Tongue (tissue), 3 donors: ENCODE measurements at places on chromosomes 3 and 15.
A peak's percentile ranks its signal among the peaks of the same experiment; 100 is the strongest.

DNA sequence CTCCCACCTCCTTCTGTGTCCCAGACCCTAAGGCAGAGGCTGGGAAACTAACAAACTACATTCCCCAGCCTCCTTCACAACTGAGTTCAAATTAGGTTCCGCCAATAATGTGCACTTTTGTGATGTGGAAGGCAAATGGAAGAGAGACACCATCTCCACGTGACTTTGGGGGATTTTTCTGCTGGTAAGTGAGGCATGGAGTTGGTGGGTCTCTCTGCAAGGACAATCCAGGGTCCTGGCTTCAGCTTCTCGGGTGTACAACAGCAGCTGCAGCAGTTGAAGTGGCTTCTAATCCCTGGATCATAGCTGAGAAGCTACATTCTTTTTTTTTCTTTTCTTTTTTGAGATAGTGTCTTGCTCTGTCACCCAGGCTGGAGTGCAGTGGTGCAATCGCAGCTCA is 58.9 kb upstream of the GATA2 start:
- DNase-seq, result peak; percentile 78

DNA sequence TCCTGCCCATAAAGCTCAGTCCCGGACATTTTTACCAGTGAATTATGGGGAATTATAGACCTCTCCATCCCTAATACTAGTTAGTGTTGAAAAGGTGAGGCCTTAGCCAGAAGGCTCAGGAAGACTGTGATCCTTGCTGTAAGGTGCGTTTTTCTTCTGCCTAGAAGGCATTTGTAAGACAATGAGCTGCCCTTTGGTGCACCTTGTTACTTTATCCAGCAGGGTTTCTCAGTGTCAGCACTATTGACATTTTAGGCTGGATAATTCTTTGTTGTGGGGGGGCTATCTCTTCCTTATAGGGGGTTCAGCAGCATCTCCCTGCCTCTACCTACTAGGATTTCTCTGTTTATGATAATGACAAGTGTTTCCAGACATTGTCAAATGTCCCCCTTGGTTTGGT is 108.1 kb upstream of the ABHD17C start:
- DNase-seq, result no peak

- DNase-seq, result no peak
These were observed 108.8 kb downstream of the EPHB1 start for GRCh38 chr3:134903837-134904236.

DNA sequence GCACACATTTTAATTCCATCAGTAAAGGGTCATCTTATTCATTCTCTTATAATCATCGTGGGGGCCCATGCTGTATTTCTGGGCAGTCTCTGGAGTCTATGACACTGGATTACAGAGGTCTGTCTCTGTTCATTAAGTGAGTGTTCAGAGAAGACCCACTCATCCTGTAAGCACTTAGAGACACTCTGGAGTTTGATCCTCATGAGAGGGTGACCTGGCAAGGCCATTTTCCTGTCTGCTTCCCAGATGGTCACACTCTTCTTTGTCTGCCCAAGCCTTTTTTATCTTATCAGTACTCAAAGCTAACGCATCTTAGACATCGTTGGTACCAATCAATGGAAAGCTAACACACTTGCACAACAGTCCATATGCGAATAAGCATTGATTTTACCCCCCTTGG is 333.1 kb downstream of the RORA start:
- no peak for DNase-seq

DNA sequence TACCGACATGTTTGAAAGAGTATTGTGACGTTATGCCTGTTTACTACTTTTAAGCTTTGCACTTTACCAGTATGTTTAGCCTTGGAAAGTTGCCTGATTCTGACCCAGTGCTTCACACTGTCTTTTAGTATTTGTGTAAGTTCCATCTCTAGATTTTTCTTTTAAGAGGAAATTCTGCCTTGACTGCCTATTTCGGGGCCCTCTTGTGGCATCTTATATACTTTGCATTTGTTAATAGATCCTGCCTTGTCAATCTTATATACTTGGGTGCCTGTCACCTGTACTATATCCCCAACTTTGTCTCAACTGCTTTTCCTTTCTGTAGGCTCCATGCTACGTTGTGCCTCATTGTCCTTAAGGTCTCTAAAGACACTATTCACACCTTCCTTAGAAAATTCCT is 244.6 kb downstream of the STXBP5L start:
- DNase-seq, result no peak

DNA sequence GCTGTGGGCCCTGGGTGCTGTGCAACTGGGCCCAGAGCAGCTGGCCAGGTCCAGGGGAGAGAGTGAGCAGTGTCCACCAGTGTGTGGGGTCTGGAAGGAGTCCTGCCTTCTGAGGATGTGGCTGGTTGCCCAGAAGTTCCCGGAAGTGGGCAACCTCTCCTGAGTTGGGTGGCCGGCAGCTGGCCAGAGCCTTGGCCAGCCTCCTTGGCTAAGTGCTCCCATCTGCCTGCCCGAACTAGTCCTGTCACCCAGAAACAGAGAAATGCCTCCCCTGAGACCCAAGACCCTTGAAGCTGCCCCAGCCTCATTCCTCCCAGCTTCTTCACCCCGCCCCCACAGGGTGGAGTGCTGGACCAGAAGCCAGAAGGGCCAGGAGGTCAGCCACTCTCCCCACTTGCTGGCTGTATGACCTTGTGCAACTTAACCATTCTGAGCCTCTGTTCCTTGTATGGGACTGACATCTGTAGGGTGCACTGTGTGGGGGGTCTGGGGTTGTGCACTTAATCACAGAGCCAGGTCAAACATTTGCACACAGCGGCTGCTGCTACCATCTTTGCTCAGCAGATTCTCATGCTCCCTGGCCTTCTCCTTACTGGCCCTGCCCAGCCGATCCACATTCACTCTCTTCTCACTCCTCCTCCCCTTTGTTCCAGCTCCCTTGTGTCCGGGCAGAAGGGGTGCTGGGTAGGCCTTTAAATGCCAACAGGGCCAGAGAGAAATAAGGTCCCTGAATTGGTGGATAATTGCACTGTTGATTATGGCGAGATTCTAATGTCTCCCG is 7.5 kb upstream of the ALAS1 start:
- no peak for DNase-seq

GRCh38 chr15:95574053-95574452 is 756.4 kb upstream of the NR2F2 start:
- no peak for DNase-seq

DNA sequence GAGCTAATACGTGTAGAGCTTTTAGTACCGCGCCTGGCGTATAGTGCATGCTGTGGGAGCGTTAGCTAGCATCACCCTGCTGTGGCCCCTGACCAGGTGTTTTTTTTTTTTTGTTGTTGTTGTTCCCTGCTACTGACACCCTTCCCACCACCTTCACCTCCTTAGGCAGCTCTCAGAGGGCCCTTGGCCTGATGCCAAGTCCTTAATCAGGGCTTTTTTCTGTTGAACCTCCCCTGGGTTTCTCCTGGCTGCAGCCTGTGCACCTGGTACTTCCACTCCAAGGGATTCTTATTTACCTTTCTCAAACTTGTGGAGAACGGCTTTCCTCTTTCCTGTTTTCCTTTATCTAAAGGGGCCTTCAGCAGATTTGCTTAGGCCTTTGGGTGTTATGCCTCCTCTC is 53.3 kb downstream of the SLC7A14 start:
- DNase-seq, result no peak

- peak; percentile 55 for DNase-seq
These were observed 296.8 kb downstream of the DOCK3 start for GRCh38 chr3:50971487-50971924.

GRCh38 chr3:146156095-146156494 is 4.9 kb downstream of the PLOD2 start:
- DNase-seq, result peak; percentile 40

DNA sequence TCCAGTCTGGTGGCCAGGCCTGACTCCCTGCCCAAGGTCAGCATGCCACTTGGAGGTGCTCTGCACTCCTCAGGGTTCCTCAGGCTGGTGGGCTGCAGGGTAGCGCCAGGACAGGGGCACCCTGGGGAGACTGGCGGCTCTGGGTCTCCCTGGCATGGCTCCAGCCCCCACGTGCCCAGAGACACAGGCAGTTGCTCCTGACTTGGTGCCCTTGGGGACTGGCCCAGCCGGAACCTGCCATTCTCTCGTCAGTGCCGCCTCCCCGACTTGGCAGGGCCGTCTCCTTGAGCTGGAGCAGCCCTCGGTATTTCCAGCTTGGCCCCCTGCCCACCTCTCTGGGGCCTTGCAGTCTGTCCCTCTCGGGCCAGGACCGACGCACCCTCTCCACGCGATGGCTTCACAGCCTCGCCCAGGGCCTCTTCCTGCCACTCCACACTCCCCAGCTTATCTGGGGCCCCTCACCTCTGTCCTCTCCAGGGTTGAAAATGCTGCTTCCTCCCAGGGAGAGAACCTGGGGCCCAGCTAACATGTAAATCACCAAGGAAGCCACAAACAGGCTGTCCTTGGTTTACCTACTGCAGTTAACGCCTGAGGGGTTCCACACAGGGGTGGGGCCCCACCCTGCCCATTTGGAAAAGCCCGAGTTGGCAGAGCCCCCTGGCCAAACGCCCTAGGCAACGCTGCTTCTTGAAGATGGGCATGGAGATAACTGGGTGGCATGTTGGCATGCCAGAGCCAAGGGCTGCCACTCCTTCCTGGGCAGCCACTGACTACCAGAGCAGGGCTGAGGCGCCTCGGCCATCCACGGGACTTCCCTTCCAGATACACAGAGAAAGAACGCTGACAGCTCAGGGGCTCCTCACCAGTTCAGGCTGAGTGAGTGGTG is 61.4 kb downstream of the SMAD6 start:
- DNase-seq, result peak; percentile 70

DNA sequence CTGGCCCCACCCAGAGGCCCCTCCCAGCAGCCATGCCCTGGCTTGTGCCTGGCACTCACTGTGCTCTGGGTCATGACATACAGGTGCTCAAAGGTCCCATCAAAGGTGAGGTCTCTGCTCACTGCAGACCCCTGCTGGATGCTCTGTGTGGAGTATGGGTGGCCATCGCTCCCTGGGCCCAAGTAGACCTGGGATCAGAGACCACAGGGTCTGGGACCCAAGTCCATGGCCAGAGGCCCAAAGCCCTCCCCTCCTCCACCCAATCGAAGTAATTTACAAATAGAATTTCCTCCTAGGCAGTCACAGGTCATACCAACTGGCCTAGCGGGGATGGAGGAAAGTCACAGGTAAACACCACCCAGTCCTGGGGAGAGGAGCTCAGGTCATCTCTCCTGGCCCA is 7.6 kb downstream of the PLXNB1 start:
- DNase-seq, result no peak

- peak; percentile 77 for DNase-seq
These were observed 26.0 kb upstream of the RPL29 start for GRCh38 chr3:52021489-52022268.

GRCh38 chr3:196739671-196740480 is at the start of gene PAK2:
TSS of gene PAK2 (plus strand) at chr3:196739857. CDS start at chr3:196782647, 42,790 bp downstream.
- peak; percentile 95 for DNase-seq

GRCh38 chr3:141094790-141095545 is 43.8 kb downstream of the SPSB4 start:
- DNase-seq, result peak; percentile 99

GRCh38 chr3:99532246-99532645 is 106.1 kb upstream of the COL8A1 start:
- peak; percentile 21 for DNase-seq

GRCh38 chr3:190306513-190307163 is 15.6 kb downstream of the CLDN1 start:
- peak; percentile 46 for DNase-seq

DNA sequence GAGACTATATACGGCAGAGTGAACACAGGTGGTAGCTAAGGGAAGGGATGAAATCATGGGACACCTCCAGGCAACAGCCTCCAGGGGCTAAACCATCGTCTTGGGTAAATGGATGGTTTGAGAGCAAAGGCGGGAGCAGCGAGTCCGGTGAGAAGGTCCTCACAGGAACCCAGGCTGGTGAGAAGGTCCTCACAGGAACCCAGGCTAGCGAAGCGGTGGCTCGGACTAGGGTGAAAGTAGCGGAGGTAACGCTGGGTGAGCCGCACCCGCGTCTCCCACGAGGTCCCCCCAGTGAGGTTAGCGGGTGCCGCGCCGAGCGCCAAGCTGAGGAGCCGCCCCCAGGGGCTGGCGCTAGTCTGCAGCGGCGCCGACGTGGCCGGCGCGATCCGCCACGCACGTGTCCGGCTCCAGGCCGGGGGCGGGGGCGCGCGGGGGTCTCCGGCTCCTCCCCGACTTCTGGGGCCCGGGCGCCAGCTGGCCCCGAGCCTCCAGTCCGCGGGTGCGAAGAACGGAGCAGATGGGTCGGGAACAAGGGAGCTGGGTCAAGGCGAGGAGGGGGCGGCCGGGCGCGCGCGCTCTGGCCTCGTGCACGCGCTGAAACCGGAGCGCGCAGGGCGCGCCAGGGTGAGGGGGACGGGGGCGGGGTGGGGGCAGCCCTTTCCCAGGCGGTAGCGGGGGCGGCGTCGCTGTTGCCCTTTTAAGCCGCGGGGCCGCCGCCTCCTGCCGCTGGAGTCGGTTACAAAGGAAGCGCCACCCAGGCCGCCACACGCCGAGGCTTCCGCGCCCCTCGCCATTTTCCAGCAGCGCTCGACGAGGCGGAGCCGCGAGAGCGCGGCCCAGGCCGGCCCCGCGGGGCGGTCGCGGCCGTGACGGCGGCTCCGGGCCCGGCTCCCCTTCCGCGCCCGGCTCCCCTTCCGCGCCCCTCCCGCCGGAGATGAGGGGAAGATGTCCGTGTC is at the start of gene UBE2Q2:
Gene UBE2Q2, plus strand, starts transcription at position 726 of the 956 bp plus-strand sequence. Its CDS starts 220 bp downstream, at position 946.
- DNase-seq, result peak; percentile 86

DNA sequence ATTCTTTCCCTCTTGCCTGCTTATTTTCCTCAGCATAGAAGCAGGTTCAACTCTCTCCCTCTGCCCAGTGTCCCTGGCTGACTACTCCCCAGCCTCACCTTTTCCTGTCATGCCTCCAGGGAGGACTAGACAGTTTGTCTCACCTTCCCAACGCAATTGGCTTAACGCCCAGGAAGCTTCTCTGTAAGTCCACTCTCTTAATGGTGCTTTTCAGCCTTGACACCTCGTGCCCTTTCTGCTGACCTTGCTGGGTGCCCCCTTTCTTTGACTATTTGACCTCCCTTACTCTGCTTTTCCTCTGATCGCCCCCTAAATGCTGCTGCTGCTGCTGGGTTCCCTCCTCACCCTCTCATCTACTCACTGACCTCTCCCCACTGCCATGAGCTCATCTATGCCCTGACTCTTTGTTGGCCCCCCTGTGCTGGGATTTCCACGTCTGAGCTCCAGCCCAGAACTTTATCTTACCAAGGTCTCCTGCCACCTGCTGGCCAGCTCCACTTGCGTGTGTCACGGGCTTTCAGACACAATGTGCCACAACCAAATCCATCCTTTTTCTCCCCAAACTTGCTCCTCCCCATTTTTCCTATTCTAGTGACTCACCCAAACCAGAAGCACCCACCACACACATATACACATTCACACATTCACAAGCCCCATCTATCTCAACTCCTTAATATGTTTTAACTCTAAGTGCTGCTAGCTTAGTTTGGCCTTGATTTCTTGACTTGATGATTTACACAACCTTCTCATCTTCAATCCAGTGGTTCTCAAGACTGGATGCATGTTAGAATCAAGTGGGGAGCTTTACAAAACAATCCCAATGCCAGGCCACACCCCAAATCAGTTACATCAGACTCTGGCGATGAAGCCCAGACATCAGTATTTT is 16.6 kb downstream of the EPB42 start:
- DNase-seq, result peak; percentile 21

DNA sequence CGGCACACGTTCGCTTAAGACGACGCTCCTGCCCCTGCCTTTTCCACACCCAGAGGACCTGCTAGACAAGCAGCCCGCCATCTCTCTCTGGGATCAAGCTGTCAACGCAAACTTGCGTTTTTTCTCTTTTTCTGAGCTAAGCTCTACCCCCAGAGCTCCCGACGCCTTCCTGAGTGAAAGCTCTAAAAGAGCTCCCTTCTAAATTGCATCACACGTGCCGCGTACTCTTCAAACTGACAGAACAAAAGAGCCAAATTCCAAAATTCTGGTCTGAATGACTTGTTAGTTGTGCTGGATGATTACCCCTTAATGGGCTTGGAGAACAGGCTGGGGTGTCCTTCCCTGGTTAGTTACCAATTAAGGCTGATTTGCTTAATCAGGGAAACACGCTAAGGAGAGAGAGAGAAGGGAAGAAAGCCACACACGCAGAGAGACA is 81.2 kb downstream of the MDFIC2 start:
- no peak for DNase-seq
